Sigmoid colon (tissue), 7 donors: ENCODE measurements at places on chromosomes 3 and 15.

GRCh38 chr3:186418671-186419145, 56.7 kb upstream of the DGKG start:
- no peak for DNase-seq

DNA sequence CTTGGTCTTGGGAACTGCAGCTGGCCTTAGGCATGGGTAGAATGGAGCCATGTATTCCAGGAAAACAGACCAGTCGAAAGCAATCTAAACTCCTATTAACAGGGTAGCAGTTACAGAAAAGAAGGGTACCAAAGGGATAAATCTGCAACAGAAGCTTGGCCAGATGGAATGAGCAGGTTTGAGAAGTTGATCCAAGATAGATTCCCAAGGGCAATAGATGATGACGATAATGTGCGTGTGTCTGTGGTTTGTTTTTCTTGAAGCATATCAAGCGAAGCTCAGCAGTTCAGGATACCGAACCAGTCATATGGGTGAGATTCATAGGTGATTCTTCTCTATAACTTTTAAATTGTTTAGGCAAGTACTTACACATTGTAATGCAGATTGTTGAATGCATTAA, 203.8 kb upstream of the SEMA6D start:
- DNase-seq, result no peak

GRCh38 chr3:177833332-177833731, 636.0 kb upstream of the TBL1XR1 start:
- no peak for DNase-seq

DNA sequence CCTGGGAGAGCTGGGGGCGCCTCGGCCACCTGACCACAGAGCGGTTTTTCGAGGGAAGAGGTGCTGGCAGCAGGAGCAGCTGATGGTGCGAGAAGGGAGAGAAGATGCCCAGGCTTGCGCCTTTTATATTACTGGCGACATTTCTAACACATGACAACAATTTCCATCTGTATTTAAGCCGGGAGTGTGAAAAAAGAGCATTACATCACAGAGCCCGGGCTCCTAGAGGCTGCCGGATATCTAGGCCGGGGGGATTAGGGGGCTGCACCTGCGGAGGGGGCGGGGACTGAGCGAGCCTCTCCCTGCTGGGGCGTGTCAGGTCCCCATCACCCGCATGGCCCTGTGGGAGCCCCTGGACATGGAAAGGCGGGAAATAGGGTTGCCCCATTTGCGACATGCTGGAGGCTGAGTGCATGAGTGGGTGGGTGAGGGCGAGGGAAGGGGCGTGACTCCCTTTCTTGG, 440.7 kb downstream of the MAGI1 start:
- no peak for DNase-seq

DNA sequence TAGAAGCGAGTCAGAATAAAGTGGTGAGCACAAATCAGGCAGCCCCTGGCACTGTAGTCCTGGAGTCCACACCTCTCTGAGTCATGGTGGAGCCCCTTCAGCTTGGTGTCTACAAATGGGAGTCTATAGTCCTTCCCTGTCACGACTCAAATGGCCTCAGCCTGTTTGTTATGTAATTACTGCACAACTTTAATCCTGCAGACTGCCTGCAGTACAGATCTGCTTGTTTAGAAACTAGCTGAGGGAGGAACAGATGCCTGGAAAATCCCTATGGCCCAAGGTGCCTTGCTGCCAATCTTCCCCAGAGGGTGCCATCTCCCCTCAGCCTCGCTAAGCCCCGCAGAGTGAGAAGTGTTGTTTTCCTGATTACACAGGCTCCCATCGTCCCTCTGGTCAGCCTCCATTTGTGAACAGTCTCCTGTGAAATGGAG, 3.9 kb upstream of the CXCR6 start:
- DNase-seq, result no peak

DNA sequence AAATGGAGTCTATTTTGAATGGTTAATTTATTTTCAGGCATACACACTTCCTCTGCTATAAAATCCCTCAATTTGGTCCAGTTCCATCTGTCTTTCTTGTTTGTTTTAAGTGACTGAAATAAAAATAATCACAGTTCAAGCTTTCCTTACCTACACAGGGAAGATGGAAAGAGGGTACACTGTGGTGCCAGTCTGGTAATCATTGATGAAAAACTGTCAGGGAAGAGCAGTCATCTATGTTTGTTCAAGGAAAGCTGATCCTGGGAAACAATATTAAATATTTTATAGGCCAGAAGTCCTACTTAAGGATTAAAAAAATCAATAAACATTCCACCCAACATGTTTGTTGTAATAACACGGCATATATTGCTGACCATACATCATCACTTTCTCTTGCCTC, 115.2 kb upstream of the KCNMB2 start:
- no peak for DNase-seq

GRCh38 chr15:64045774-64046420, 388 bp downstream of the DAPK2 start:
- DNase-seq, result no peak

- DNase-seq, result peak; percentile 10
These were observed 17.3 kb upstream of the PLXNA1 start for GRCh38 chr3:126965526-126966080.

DNA sequence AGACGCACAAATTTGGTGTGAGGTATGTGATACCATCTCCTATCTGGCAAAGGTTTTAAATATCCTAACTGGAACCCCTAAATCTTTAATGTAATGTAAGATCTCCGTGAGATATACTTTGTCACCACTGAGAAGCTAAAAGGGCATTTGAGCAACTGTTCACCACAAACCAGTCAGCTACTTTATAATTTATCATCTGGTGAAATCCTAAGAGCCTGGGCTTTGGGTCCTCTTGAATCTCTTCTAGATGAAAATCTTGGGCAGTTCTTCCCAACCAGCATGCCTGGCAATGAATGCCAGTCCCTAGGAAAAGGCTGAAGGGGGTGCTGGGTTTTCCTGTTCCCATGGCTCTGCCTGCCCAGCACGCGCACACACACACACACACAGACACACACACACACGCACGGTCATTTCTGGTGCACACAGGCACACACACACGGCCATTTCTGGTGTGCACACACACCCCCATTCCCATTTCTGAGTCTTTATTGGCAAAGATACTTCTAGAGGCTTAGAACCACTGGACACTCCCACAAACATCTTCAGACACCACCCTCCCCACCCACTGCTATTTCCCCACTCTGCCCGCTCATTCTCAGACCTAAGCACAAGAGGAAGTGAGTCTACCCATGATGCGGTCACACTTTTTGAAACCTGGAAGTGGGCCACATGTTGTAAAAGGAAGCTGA, 72.6 kb downstream of the MYO1E start:
- DNase-seq, result peak; percentile 89

DNA sequence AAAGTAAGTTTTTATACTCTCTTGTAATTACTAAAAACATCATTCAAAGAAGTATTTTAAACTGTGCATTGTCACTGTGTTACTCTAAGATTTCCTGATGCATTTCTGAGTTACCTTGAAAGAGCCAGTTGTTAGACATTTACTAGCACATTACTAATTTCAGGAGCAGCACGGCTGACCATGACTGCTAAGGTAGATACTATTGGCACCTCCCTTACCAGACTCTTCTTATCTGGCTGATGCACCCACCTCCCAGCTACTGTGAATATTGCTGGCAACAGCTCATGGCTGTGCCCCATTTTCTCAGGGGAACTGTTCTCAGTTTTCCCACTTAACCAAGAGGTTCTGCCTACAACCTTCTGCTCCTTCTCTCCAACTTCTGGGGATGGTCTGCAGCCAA, 29.4 kb downstream of the COL6A5 start:
- DNase-seq, result no peak

DNA sequence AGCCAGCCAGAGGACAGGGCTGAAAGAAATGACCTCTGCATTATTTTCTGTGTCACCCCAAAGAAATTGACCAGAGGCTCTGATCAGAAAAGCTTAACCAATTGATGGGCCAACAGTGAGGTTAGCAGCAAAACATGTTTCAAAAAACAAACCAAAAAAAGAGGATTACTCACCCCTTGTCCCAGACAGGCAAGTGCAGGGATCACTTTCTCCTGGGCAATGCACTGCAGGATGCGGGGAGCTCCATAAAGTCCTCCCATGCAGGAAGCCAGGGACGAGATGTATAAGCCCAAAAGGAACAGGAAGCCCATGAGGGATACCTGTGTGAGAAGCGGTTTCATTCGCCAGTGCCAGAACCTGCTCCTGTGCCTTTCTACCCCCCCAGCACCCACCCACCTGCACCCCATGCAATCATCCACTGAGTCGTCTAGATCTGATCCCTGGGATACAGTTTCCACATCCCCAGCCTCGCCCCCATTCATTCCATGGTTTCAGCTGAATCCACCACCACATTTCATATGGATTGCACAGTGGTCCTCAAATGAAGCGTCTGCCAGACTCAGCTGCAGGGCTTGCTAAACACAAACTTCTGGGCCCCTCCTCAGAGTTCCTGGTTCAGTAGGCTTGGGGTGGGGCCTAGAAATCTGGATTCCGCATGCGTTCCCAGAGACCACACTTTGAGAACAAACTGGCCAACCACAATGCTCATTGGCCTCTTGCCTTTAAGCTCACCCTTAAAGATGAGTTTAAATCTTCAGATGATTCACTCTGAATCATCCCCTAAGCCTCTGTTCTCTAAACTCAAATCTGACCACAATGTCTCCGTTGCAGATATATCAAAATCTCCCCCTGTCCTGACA, 54.4 kb upstream of the HEG1 start:
- DNase-seq, result no peak

DNA sequence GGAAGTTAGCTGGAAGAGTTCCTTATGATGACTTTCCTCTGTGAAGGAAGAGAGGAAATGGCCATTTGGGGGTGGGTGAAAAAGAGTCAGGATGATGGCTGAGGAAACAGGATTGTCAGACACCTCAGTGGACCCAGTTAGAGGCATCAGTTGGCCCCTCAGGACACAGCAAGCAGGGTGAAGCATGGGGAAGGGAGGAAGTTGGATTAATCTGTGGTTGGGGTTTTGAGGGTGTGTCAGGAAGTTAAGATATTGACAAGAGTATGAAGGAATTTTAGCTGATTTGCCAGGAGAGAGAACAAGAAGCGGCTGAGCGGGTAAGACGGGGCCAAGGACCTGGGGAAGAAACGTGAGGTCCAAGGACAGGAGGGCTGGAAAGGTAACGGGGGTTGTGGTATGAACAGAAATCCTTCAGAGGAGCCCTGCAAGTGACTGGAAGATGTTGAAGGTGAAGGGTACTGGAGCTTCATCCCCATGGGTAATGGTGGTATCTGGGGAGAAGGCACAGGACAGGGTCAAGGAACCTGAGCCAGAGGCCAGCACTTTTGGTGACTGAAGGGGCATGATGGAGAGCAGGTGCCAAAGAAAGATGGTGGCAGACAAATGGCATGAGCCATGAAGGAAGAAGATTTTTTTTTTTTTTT, 2.7 kb downstream of the UQCC5 start:
- DNase-seq, result no peak

DNA sequence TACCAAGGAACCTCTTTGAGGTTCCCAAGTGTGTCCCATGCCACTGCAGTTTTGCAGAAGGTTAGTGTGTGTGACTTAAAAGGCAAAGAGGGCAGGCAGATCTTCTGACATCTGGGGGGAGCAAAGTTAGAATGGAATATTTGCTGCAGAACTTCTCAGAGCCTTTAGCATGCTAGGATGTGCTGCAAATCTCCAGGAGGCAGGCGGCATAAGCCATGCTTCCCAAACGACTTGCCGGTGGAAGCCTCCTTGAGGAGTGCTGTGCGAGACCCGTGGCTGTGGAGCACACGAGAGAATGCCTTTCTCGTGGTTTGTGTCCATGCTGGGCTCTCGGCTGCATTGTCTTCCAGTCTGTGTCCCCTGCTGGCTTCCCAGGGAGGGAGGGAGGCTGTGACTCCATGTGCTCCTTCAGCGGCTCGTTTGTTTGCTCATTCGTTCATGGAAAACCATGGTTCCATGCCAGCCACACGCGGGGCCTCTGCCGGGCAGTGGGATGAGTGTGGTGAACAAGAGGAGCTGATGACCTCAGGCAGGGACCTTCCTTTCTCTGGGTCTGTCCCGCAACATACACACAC, 13.8 kb downstream of the HDAC11 start:
- no peak for DNase-seq

DNA sequence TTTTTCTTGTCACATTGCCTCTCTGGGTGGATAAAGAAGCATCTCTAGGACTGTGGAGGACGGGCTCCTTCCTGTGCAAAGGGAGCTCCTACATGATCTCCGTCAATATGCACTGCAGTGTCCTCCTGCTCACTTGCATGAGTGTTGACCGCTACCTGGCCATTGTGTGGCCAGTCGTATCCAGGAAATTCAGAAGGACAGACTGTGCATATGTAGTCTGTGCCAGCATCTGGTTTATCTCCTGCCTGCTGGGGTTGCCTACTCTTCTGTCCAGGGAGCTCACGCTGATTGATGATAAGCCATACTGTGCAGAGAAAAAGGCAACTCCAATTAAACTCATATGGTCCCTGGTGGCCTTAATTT, 478 bp downstream of the GPR15 start:
- DNase-seq, result no peak

GRCh38 chr3:197317250-197317963, 19.0 kb upstream of the DLG1 start:
- no peak for DNase-seq

- peak; percentile 73 for DNase-seq
These were observed 37.7 kb upstream of the LCTL start for GRCh38 chr15:66603301-66604179.

GRCh38 chr3:18423401-18424212, 1.5 kb downstream of the SATB1 start:
- peak; percentile 66 for DNase-seq

- no peak for DNase-seq
These were observed 13.8 kb upstream of the KCNMB2 start for GRCh38 chr3:178522200-178523052.

GRCh38 chr15:62928242-62928999, 114.1 kb upstream of the TPM1 start:
- no peak for DNase-seq

- no peak for DNase-seq
These were observed 100.8 kb upstream of the C15orf61 start for GRCh38 chr15:67420137-67420536.

DNA sequence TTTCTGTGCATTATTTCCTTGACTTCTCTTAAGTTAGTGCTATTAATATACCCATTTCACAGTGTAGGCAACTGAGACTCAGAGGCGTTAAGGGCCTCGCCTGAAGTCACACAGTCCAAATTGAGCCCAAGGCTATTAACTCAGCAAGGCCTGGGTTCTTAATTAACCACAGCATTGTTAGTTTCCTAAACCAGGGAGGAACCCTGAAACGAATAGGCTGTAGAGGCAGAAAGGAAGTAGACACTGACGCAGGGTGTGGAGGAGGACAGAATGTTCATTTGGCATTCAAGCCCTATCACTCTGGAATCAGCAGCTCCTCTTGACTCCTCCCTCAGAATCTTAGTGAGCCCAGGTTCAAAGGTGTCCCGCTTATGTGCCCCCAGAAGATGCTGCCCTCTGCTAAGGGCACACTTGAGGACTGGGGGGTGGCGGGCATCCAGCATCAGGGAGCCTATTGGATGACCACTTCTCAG, 13.9 kb downstream of the ARHGEF3 start:
- no peak for DNase-seq
